NCI-H460 (cell line): ENCODE measurements at places on chromosomes 2 and 18.

GRCh38 chr2:40258135-40258457, 193.8 kb downstream of the SLC8A1 start:
- DNase-seq = no peak

DNA sequence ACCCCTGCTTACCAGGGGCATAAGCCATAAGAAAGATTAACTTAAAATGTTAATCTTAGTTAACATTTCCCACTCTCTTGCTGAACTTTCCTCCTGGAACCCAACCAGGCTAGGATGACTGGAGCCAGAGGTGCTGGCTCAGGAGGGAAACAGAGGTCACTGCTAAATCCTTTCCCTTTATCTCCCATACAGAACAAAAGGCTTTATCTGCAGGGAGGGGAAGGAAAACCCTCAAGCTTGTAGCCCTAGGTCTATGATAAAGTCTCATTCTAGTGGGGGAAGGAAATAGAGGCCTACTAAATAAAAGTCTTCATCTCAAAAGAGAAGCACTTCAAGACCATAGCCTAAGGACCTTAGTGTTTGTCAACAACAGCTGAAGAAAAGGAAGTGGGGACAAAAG, 18.6 kb downstream of the HIBCH start:
- no peak for DNase-seq

- DNase-seq = no peak
Observed at GRCh38 chr2:170017860-170018532, 160.0 kb upstream of the MYO3B start.

DNA sequence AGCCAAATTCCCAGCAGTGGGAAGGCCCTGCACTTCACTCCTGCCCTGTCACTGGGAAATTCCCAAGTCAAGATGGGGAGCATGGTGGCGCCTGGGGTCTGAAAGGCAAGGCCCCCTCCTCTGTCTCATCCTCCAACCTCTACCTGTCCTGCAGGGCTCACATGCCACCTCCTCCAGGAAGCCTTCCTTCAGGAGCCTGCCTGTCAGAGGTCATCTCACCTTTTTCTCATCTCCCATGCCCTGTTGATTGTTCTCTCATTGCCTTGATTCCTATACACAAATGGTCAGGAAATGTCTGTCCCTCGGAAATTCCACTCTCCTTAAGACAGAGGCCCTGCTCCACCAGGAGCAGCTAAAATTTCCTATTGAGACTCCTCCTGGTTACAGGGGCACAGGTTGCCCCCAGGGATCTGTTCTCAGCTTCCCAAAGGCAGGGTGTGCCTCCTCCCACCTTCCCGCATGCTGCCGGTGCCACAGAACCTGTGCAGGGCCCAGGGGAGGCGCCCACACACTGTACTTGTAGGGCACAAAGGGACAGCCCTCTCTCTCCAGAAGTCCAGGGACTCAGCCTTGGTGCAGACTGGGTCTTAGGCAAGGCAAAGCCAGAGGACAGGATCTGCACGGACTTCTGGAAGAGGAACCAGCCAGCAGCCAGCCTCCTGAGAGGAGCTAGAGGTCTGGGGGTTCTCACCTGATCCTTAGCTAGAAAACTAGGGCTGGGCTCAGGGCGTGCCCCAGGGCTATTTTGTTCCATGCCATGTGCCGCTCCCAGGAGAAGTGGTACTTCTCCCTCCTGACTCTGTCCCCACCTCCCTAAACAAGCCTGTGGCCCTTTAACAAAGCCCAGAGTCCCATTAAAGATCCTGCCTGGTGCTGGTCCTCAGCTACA, 12.9 kb downstream of the HES6 start:
- DNase-seq = no peak

GRCh38 chr2:10526281-10527000, 78.3 kb upstream of the ODC1 start:
- no peak for DNase-seq

DNA sequence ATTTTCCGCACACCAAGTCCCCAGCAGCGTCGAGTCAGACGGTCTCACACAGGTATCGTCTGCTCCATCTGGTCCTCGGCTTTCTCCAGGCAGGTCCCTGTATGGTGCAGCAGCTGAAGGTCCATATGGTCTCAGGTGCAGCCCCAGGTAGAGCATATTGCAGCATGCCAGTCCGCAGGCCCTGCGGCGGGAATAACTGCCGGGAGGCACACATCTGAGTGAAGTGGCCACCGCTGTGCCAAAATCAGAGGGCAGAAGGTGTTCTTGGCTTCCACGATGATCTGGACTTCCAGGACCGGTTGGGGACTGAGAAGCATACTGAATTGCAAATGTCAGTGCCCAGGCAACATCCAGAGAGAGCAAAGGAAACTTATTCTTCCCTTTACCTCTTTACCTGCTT, 320.3 kb downstream of the RNF144A start:
- no peak for DNase-seq

DNA sequence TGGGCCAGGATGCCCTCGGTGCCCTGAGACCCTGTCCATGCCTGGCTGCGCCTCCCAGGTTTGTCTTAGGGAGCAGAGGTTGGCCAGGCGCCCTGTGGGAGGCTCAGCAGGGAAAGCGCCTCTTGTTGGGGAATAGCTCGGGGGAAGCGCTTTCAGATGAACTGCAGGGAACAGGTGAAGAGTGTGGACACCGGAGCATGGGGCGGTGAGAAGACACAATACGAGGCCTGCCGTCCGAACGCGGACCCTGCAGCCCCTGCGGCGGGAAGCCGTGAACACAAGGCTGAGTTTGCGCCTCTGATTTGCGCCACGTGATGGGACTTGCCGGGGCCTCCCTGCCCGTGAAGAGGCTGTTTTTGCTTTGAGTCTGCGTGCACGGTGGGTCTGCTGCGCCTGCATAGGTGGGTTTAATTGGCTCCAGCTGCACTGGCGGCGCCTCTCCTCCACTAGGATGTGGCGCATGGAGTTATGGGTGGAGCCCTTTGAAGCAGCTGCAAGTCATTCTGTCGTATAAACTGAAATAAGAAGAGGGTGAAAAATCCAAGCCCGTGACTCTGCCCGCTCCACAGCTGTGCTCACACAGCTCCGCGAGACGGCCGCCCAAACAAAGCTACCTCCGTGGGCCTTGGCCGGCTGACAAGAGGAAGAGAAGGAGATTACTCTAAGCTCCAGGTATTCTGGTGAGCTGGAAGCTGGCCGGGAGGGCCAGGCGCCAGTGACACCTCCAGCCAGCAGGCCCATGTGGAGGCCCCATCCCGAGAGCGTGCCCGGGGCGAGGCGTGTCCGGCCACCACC, 103.5 kb upstream of the CTDP1 start:
- no peak for DNase-seq

- no peak for DNase-seq
Observed at GRCh38 chr2:194003911-194004310, 1653.1 kb upstream of the SLC39A10 start.

- no peak for DNase-seq
Observed at GRCh38 chr2:134818321-134818720, 20.1 kb upstream of the ACMSD start.

GRCh38 chr2:8570637-8571036, 111.2 kb upstream of the ID2 start:
- DNase-seq = no peak

GRCh38 chr18:9337873-9338272, 3.3 kb downstream of the TWSG1 start:
- no peak for DNase-seq

DNA sequence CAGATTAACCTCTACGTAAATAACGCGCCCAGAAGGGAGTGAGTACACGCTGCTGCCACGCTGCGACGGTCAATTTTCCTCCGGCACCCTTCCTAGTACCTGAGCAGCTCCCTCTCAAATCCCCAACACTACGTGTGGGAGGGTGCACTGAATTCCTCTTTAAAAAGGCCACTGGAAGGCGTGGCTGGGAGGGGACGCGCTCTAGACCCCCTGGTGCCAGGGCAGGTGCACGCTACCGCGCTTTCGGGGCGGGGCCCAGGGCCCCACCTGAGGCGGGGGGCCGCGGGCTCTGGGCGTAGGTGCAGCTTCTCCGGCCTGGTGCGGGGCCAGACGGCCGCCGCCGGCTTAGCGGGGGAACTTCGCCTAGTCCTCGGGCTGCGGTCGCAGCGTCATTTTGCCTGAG, 668 bp upstream of the ANKRD12 start:
- no peak for DNase-seq

DNA sequence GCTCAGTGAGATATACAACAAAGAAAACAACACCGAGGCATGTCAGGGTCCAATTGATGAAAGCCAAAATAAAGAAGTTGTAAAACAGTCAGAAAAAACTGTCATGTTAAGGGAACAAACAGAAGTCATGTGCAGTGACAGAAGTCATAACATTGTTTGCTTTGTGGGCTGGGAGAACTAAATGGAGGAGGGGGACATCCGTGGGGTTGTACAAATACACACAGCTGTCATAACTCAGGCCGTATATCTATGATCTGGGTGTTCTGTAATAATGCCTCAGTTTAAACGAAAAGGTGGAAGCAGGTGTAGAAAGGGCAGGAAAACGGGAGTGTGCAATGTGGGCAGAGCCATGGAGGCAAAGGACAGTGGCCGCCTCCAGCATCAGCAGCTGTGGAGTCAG, 27.3 kb downstream of the TIMM21 start:
- no peak for DNase-seq

GRCh38 chr2:198545411-198545810, 741.0 kb downstream of the PLCL1 start:
- no peak for DNase-seq

- DNase-seq = no peak
Observed at GRCh38 chr2:41920181-41920580, 127.6 kb upstream of the PKDCC start.

DNA sequence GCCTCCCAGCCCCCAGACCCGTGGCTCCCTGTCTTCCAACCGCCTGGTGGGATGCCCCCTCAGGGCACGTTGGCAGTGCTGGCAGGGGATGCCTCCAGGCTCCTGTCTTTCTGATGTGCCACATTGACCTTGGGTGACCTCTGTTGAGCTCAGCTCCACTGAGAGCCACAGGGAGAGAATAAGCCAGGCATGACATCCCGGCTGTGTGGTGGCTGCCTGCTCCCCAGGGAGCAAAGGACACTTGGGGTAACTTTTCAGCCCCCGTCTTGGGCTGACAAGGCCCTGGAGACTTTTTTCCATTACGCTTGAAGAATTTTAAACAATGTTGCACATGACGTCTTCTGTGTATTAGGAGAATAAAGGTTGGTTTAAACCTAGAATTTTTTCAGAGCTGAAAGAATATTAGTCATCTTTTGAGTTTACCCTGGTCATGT, 246.0 kb downstream of the TSN start:
- DNase-seq = no peak

GRCh38 chr18:73340135-73340977, 472.6 kb upstream of the NETO1 start:
- no peak for DNase-seq

DNA sequence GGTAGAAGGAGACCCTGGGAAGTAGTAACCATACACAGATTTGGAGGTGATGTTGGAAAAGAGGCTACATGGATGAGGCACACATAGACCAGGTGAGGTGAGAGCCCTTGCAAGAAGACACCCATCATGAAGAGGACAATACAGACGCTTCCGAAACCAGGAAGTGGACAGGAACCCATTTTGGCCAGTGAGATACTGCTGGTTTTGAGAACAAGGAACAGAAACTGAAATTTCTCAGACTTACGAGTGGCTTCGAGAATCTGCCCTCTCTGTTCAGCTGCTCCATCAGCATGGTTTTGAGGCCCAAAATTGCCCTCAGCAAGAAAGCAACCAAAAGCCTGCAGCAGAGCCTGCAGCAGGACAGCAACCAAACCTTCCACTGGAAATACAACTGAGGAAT, 479.1 kb upstream of the NRXN1 start:
- no peak for DNase-seq

DNA sequence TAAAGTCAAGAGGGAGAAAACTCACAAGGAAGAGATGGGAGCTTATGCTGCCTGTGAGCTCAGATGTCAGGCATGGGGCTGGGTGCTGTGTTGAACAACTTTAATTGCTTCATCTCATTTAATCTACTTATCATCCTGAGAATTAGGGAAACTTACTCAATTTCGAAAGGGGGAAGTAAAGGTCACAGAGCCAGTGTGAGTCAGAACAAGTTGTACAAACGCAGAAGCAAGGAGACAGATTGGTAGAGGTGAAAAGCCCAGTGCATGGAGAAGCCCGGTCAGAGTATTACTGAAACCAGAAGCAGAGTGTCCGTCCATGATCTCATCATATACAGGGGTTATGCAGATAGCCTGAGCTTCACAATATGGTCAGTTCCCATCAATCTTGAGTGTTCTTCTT, 281.1 kb upstream of the POU3F3 start:
- no peak for DNase-seq

DNA sequence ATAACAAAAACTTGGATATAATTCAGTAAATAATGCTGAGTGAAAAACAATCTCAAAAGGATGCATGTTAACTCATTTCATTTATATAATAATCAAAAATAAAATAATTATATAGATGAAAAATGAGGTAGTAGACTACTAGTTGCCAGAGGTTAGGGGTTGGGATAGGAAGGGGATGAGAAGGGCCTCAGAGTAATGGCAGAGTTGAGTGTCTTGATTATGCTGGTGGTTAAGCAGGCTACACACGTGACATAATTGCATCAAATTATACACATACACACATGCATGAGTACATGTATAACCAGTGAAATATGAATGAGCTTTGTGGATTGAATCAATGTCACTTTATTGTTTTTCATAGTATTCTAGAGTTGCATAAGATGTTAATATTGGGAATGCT, 201.0 kb downstream of the RIT2 start:
- no peak for DNase-seq

DNA sequence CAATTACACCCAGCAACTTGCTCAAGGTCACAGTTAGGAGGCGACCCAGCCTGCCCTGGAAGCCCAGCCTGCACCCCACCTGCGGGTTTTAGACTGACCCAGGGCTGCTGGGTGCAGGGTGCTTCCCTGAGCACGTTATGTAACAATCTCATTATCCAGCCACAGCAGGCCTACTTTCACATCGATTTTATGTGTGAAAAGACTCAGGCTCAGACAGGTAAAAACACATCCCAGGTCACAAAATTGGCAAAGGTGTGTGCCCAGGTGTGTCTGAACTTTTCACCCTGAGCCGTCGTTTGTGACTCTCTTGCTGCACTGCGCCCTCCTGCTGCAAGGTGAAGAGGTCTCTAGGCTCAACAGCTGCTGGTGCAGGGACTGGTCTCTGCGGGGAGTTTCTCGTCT, 668.2 kb upstream of the HS6ST1 start:
- DNase-seq = no peak

- DNase-seq = no peak
Observed at GRCh38 chr2:7539077-7539476, 621.9 kb downstream of the RNF144A start.

- DNase-seq = no peak
Observed at GRCh38 chr2:219414857-219415256, 3.3 kb upstream of the DES start.

DNA sequence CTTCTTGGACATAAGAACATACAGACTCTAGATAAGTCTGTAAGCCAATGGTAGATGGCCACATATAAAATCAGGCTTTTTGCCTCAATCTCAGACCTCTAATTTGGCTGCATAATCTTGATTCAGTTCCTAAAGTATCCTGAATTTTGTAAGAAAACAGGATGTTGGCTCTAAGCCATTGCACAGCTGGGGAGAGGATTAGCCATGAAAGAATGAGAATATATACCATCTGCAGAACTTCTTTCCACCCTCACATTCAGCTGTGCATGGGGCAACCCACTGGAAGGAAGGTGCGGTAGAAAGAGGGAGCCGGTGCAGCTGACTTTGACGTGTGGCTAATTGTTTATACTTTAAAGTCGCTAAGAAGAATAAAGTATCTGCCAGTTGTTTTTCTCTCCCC, 1061.6 kb upstream of the FAM98A start:
- DNase-seq = no peak
